ENCODE measurements at places on chromosomes 1 and 21.
A peak's percentile ranks its signal among the peaks of the same experiment; 100 is the strongest.

DNA sequence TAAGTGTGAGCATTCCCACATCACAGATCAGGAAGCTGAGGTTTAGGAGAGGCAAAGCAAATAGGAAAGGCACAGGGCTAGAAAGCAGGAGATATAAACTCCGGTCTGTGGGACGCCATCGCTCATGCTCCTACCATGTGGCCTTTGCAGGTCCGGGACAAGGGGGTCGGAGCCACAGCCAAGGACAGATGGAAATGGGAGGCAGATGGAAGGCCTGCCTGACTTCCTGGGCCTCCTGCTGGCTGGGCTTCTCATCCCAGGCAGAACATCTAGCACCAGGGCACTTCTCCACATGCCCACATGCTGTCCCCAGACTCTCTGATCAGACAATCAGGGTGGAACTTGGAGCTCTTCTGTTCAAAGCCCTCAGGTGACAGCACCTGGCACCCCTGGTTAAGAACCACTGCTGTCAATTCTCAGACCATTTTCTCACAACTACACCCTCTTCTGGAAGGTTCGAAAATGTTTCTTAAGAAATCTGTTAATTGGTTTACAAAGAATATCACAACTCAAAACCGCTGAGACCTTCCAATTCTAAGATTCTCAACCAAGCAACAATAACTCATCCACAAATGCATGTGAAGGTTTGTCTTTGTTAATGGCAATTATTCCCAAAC, 173.3 kb upstream of the EDN2 start:
- DNase-seq = no peak

DNA sequence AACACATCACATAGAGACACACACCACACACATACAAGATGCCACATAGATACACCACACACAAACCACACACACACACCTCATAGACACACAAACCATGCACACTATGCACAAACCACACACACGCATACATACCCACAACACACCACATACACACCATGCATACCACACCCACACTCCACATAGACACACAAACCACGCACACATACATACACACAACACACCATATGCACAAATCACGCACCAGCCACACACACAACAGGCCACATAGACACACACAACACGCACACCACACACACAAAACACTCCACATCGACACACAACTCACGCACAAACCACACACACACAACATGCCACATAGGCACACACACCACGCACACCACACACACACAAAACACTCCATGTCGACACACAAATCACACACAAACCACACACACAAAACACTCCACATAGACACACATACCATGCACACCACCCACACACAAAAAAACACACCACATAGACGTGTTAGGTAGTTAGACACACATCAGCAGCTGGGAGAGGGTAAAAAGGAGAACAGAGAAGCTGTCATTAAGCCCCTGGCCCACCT, 49.5 kb upstream of the SLC19A1 start:
- no peak for DNase-seq

GRCh38 chr1:217240656-217241055, 390.2 kb downstream of the GPATCH2 start:
- DNase-seq = no peak

- DNase-seq = no peak
Measured at GRCh38 chr1:170545476-170545875, 13.5 kb downstream of the GORAB start.

GRCh38 chr1:28830814-28831213, 18.8 kb downstream of the OPRD1 start:
- no peak for DNase-seq

DNA sequence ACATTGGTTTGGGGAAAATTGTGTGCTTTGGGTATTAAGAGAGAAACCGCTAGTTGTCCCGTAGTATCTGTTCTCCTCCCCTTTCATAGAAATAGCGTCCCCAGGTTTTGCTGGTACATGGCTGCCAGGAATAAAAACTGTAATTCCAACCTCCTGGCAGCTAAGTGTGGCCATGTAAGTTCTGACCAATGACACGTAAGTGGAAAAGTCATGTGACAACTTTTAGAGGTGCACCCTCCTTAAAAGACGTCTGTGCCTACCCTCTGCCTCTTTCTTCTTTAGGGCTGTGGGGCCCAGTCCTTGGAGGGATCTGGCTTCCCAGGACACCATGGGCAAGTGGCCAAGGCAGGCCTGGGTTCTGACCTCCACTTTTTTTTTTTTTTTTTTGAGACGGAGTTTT, 59.3 kb downstream of the UMODL1 start:
- DNase-seq = no peak

DNA sequence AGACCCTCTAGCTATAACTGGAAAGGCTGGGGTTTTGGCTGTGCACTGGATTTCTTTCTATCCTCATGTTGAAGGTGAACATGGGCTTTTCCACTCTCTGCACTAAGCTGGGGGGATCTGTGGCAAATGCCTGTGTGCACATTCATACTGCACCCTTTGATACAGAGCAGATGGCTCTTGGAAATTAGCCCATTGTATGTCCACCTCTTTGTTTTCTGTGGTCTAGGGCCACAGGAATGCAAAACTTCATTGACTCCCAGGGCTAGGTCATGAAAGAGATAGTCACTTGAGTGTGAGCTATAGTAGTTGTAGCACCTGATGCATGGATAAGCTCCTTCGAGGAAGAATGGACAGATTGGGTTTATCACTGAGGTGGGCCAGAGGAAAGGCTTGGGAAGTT, 5.7 kb upstream of the OR14A16 start:
- DNase-seq = no peak

- DNase-seq = no peak
Measured at GRCh38 chr1:54965624-54966340, 14.6 kb upstream of the TMEM61 start.

- no peak for DNase-seq
Measured at GRCh38 chr1:214615871-214616270, 12.9 kb downstream of the CENPF start.

DNA sequence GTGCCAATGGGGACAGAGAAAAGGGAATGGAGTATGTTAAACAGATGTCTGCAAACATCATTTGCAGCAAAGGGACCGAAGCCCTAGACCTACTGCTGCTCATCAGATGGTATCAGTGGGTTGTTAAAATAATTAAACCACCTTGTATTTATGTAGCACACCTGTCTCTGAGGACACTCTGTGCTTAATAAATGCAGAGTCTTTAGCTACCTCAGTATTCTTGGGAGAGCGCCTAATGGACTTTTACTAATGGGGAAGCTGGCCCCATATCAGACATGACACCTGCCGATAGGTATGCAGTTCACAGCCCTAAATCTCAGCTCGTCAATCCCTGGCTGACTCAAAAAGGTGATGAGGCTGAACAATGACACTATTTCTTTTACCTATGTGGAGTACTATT, 54.4 kb downstream of the SYT6 start:
- no peak for DNase-seq

GRCh38 chr1:163471779-163472650, 150.3 kb downstream of the NUF2 start:
- DNase-seq = no peak

DNA sequence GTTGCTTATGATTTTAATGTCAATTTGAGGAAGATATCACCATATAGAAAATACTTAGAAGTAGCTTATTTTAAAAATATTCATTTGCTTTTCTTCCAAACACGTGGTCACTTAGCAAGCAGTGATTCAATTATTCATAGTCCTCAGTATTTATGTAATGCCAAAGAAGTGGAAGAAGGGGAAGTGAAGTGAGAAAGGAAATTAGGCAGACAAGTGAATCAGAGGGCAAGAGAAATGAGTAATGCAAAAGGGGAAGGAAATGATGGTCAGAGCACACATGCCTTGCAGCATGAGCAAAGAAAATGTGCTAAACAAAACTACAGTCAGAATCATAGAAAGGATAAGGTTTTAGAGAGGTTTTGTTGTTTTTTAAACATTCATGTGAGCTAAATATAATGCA, 31.8 kb downstream of the SDCCAG8 start:
- no peak for DNase-seq

GRCh38 chr1:22064751-22065402, 12.4 kb downstream of the CDC42 start:
- no peak for DNase-seq

GRCh38 chr1:20706841-20707240, 11.0 kb downstream of the KIF17 start:
- DNase-seq = no peak

- DNase-seq = no peak
Measured at GRCh38 chr1:70486676-70487458, 75.8 kb downstream of the CTH start.

- no peak for DNase-seq
Measured at GRCh38 chr1:204171751-204172178, 5.6 kb upstream of the REN start.

- peak; percentile 16 for DNase-seq
Measured at GRCh38 chr1:17274186-17275170, 25.6 kb downstream of the PADI3 start.

- no peak for DNase-seq
Measured at GRCh38 chr1:241325456-241325855, 31.5 kb downstream of the RGS7 start.

- no peak for DNase-seq
Measured at GRCh38 chr1:11561740-11562139, 82.8 kb downstream of the DISP3 start.

- DNase-seq = no peak
Measured at GRCh38 chr1:172874950-172875349, 175.8 kb downstream of the TNFSF18 start.

DNA sequence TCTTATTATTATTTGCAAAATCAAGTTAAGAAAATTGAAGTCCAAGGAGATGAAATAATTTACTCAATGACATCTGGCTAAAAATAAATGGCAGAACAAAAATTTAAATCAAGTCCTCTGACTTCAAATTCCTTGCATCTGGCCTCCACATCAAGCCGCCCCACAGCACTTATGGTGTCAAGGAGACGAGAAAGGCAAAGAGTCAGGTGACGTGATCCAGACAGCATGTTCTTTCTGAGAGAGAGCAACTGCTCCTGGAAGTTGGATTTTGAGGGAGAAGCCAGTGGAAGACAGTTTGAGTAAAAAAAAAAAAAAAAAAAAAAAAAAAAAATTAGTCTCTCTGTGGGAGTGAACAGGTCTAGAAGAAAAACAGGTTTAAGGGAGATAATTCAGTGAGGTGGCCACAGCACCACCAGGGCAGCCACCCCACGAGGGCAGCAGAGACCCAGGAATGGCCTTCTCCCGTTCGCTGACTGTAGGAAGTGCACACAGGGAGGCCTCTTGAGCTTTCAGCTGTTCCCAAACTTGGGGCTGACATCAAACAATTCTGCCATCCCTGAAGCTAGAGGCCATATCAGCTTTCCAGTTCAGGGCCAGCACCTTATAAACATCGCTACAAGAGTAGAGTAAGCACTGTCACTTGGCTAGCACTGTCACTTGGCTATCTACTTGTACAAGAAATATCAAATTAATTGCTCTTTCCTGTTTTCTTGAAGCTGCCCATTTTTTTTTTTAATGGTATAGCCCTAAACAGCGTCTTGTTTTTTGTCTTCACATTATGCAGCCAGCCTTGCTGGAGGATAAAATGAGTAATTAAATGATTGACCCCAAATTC, 7.8 kb downstream of the C1orf162 start:
- peak; percentile 78 for DNase-seq

GRCh38 chr1:26060832-26061574, 6.4 kb downstream of the TRIM63 start:
- DNase-seq = no peak

GRCh38 chr21:25331286-25331685, 276.0 kb downstream of the MRPL39 start:
- DNase-seq = no peak

DNA sequence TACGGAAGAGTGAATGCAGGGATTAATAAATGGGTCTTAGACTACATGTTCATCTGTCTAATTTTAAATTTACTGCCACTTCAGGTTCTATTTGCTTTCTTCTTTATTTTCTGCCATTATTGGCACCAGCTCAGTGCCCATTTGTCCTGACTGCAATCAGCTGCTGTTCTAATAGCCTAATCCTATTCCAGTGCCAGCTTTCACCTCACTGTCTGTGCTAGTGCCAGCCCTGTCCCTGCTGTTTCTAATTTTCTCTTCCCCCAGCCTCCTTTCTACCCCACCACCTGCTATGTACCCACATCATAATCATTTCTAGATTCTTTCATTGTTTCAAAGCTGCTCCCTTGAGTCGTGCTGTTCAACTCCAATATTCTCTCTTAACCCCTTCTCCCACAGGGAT, 86.4 kb downstream of the KCNK1 start:
- DNase-seq = no peak

GRCh38 chr1:36135330-36135667, 10.3 kb upstream of the COL8A2 start:
- DNase-seq = no peak

- no peak for DNase-seq
Measured at GRCh38 chr1:44676484-44677200, 2.1 kb downstream of the ARMH1 start.

DNA sequence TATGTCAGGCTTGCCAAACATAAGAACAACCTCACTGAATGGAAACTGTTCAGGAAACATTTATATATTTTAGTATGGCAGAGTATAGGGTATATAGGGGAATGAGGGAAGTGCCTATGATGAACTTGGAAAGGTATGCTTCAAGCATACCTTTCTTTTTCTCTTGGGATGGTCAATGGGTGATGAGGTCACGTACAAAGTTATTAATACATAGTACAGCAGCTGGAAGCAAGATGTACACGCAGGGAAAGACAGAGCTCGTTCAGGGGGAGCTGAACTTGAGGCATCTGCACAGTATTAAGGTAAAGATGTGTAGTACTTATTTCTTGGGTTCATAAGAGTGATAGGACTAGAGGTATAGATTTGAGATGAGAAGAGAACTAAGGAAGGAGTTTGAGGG, 61.5 kb downstream of the ABCD3 start:
- no peak for DNase-seq

DNA sequence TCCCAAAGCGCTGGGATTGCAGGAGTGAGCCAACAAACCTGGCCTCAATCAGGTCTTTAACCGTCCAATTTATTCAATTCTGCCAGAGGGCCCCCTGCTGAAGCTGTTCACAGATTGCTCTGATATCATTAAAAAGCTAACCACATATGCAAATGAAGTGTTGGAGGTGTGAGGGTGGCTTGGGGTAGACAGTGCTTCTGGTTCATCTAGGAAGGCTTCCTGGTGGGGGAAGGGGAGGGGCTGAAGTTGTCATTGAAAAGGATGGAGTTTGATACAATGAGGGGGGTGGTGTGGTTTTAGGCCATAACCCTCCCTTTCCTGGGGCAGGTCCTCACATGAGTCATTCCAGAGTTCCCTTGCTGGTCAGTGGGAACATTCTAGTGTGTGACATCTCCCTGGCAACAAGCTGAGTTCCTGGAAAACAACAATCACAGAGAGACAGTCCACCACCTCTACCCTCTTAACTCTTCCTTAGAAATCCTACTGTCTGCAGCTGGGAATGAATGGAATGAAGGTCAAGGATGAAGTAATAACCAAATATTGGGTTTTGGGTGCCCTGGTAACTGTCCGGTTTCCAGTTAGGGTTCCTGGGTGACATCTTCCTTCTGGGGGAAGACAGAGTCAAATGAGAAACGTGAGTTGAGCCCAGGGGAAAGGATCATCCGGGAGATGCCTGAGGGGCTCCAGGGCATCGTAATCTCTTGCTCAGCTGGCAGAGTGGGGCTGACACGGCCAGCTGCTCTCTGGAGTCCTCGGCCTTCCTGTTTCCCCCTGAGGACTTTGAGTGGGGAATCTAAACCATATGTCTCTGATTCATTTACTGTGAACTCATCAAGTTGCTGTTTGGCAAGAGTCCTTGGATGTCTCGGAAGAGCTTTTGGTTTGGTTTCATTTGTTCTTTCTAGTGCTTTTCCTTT, 32.2 kb downstream of the BATF3 start:
- no peak for DNase-seq

All from CD4-positive, alpha-beta T cell treated with Interleukin-17A for 4 hours (primary cell).